NCI-H1105 (cell line): ENCODE measurements at places on chromosomes 5 and 9.
A peak's percentile ranks its signal among the peaks of the same experiment; 100 is the strongest.

GRCh38 chr9:80699511-80699998, 989.8 kb downstream of the TLE1 start:
- DNase-seq, result peak; percentile 23

- DNase-seq, result no peak
Measured at GRCh38 chr9:126131066-126132010, 195.3 kb upstream of the MVB12B start.

- DNase-seq, result no peak
Measured at GRCh38 chr9:81741103-81741502, 51.8 kb upstream of the TLE1 start.

DNA sequence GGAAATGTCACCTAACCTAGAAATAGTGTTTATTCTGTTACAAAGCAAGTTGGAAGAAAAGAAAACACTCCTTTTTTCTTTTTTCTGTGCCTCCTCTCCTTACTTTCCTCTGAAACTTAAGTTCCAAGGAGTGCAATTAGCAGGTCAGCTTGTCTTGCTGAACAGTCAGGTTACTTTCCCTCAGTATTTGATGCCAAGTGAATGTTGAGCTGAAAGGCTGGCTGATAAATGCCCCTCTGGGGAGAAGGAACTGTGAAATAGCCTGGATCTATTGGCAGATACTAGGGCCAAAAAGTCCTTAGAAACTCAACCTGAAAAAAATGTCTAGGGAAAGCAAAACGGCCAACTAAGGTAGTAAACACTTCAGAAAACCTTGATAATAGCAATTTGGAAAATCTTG, 43.6 kb downstream of the GRIA1 start:
- DNase-seq, result no peak

DNA sequence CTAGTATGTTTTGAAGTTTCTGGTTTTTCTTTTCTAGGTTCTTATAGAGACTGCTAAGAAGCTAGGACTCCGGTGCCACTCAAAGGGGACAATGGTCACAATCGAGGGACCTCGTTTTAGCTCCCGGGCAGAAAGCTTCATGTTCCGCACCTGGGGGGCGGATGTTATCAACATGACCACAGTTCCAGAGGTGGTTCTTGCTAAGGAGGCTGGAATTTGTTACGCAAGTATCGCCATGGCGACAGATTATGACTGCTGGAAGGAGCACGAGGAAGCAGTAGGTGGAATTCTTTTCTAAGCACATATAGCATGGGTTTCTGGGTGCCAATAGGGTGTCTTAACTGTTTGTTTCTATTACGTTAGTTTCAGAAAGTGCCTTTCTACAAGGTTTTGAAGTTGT, 52.2 kb downstream of the MTAP start:
- no peak for DNase-seq

DNA sequence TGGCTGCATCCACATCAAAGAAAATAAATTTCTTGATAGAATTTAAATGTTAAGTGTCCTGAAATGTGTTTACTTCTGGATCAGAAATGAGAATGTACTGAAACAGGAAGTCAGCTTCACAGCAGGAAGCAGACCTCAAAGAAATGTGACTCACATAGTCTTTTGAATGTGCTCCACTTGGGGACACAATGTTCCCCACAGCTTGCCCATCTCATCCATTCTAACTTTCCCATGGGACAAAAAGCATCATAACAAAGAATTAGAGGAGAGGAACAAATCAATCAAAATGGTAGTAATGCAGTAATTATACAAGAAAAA, 85.7 kb downstream of the GRAMD2B start:
- DNase-seq, result no peak

- no peak for DNase-seq
Measured at GRCh38 chr9:1026219-1026618, 23.9 kb upstream of the DMRT2 start.

GRCh38 chr5:172127581-172127980, 60.4 kb downstream of the STK10 start:
- DNase-seq, result no peak

GRCh38 chr9:34454571-34455065, 3.8 kb downstream of the FAM219A start:
- no peak for DNase-seq

DNA sequence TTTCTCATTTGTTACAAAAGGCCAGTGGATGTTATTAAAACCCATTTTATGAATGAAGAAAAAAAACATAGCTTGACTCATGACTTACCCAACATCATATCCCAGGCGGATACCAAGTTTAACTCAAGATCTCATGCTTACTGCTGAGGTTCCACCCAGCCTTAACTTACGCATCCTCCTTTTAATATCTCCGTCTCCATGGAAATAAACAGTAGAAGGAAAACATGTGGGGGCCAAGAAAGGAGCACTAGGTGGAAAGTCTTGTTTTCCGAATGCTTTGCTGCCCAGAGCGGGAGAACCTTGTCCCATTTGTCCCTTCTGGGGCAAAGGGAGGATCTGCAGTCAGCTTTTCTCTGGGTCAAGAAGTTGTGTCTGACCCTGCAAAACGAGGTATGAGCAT, 44.1 kb downstream of the ANGPTL2 start:
- DNase-seq, result no peak

DNA sequence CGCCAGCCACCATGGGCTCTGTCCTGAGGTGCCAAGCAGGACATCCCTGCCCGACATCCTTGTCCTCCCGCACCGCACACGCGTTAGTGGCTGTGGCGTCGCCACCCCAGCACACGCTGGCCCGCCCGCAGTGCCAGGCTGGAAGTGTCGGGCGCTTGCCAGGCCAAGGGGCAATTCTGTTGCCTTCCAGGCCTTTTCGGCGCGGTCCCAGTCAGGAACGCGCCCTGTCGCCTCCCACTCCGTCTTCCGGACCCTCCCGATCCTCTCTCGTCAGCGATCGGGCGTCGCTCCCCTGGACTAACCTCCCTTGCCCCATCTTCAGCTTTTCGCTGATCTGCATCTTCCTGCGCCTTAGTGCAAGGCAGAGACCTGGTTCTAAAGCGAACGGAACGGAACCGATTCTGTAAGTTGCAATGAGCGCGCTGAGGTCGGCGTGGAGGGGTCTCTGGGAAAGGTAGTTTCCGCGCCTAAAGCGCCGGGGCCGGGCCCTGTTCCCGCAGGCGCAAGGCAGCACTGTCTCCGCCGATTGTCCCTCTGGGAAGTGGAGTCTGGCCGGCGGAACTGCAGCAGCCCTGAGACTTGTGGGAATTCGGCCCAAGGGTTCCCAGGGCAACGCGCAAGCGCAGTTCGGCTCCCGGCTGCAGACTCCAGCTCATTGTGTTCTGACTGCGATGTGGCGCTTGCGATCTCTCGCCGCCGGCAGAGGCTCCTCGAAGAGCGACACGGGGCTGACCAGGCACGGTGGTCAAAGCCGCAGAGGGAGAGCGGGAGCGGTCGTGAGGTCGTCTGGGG, at the start of gene ZNF454:
TSS of gene ZNF454 (plus strand) at position 630 of the 792 bp plus-strand sequence. CDS start 1,594 bp downstream, outside the sequence.
- DNase-seq, result peak; percentile 57

DNA sequence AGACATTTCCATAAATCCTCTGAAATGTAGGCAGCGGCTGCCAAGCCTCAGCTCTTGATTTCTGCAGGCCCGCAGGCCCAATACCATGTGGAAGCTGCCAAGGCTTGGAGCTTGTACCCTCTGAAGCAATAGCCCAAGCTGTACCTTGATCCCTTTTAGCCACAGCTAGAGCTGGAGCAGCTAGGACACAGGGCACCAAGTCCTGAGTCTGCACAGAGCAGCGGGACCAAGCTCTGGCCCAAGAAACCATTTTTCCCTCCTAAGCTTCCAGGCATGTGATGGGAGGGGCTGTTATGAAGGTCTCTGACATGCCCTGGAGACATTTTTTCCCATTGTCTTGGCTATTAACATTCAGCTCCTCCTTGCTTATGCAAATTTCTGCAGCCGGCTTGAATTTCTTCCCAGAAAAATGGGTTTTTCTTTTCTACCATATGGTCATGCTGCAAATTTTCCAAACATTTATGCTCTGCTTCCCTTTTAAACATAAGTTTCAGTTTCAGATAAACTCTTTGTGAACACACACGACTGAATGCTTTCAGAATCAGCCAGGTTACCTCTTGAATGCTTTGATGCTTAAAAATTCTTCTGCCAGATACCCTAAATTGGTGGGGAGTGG, 14.4 kb upstream of the ZFR start:
- DNase-seq, result no peak

DNA sequence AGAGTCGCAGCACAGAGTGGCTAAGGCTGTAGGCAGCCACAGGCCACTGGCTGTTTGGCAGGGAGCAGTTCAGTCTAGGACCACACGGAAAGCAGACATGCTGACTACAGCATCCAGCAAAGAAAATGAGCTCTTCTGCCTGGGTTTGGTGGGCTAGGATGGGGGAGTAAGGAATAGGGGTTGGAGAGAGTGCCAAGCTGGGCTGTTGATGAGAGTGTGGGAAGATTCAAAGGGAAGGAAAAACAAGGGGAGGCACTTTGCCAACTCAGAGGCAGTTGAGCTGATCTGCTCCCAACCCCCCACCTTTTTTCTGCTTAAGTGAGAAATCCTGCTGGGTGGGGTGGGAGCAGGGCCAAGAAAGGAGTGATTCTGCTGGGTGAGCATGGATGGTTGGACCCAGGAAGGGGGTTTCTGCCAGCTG, 35.9 kb downstream of the SVEP1 start:
- DNase-seq, result peak; percentile 73

DNA sequence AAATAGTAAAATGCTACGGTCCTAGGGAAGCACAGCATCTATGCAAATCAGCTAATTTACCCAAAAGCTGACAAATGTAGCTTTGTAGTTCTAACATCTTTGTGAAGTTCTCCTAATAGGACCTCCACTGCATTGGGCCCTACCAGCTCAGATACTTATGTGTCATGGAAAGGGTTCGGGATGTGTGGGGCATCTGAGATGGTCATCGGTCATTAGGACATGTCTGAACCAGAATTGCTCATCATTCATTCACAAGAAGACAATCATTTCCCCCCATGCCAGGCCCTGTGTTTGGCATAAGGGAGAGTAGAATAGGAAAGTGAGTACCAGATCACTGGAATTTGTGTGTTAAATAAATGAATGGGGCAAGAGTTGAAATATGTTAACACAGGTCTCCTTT, 35.7 kb downstream of the PWWP2A start:
- no peak for DNase-seq

GRCh38 chr9:86796666-86797065, 150.6 kb downstream of the GAS1 start:
- DNase-seq, result no peak

DNA sequence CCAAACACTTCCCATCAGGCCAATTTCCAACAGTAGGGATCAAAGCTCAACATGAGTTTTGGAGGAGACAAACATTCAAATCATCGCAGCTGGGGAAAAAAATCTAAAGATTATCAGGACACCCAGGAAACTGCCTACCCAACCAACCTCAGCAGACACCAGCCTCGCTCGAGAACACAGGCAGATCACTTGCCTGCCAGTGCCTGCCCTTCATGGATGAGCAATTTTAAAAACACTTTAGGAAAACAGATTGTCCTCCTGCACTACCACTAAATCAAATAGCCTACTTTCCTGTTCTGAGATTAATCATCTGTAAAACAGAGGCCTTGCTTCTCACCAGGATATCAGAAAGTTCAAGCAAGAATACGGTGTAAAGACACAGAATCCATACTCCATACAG, 14.7 kb upstream of the TMEM174 start:
- no peak for DNase-seq

- no peak for DNase-seq
Measured at GRCh38 chr9:37925006-37925405, 21.1 kb upstream of the SLC25A51 start.

DNA sequence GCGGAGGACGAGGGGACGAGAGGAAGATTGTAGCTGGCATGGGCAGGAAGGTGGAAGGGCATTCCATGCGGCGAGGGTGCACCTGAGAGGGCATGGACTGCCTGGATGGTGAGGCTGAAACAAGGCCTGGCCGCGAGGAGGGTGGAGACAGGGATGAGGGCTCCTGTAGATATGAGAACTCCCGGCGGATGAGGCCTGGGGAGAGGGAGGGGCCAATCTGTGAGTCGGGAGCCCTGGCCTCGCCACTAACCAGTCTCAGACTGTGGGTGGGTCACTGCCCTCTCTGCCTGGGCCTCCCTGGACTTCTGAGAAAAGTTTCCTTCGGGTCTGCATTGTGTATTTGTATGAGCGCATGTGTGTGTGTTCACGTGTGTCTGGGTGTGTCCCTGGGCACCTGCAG, 55.4 kb downstream of the LMX1B start:
- DNase-seq, result no peak

GRCh38 chr5:108212775-108213346, 169.0 kb downstream of the FBXL17 start:
- no peak for DNase-seq

- DNase-seq, result no peak
Measured at GRCh38 chr5:60948738-60949137, 3.7 kb downstream of the NDUFAF2 start.

DNA sequence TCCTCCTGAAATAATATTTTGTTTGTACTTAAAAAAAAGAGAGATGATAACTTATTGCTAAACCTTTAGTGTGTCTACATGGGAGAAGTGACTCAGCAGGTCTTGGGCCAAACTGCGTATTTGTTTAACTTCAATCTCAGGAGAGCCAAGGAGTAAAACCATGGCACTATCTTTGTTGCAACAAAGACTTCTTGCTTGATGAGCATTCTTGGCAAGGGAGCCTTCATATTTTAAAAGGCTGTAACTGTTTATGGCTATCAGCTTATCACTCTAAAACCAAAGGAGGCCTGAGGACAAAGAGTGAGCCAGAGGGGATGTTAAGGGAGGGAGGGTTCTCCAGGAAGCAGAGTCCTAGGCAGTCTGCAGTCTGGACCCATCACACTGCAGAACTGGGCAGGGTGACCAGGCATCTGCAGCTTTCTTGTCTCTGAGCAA, 216.2 kb upstream of the S1PR3 start:
- DNase-seq, result no peak

GRCh38 chr5:153896701-153897100, 142.0 kb downstream of the FAM114A2 start:
- DNase-seq, result peak; percentile 50

GRCh38 chr9:134466869-134467616, 140.8 kb downstream of the RXRA start:
- DNase-seq, result no peak

DNA sequence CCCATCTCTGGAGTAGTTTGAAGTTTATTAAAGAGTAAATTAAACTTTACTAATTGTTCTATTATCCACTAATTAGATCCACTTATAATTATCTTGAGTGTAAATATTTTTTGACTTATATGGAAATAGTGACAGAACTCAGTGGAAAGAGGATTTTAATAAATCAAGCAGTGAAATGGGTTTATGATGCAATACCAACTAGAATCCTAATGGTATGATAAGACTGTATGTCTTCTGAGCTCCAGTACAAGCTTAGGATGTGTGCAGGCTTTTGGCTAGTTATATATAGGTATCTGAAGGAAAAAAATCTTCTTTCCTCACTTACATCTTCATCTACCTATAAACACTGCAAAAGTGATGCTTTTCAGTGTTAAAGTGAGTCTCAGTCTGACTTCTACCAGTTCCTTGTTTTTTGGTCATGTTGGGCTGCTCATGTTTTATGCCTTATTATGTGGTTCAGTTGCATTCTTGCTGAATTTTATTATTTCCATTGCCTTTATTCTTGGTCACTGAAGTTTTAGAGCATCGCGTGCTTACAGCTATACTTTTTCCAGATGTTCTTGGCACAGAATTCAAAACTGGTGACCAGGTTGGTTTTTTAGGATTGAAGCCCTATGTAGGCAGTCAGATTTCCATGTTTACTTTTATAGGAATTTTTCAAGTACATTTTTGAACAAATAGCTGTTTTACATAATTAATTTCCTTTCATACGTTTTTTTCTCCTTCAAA, 30.5 kb downstream of the XRCC4 start:
- DNase-seq, result no peak
